Muscle of leg (tissue), 16 donors: ENCODE measurements at places on chromosomes 16 and 17. TPM values are rescaled to one million over a fixed set of nuclear protein-coding genes. Genes with fewer than 3 reads are reported as not detected.

The CES5A gene
- polyA plus RNA-seq: not detected

The NOG gene
- 3.9 TPM for polyA plus RNA-seq

The LLGL2 gene
- polyA plus RNA-seq: 2.9 TPM

The CD300E gene
- 0.13 TPM for polyA plus RNA-seq

The KCNH6 gene
- polyA plus RNA-seq: 0.14 TPM

The HOXB1 gene
- not detected for polyA plus RNA-seq

The NPIPB9 gene
- polyA plus RNA-seq: 1.6 TPM

The KRTAP4-5 gene
- polyA plus RNA-seq: not detected

The NUPR1 gene
- polyA plus RNA-seq: 56.7 TPM

The C16orf89 gene
- 0.49 TPM for polyA plus RNA-seq

The TLCD2 gene
- 8.0 TPM for polyA plus RNA-seq

The NPTX1 gene
- 0.34 TPM for polyA plus RNA-seq

- no peak overlapping the region for H3K27ac ChIP-seq
- peaks cover 62% of the 10 kb centered on the region for H3K36me3 ChIP-seq
- H3K4me1 ChIP-seq: peaks cover 19% of the 10 kb centered on the region
- DNase-seq: no peak
- no peaks in the 10 kb centered on the region for H3K27me3 ChIP-seq
- H3K4me3 ChIP-seq: no peak overlapping the region
Observed at GRCh38 chr17:8141045-8141444, 11.2 kb downstream of the PER1 start.

DNA sequence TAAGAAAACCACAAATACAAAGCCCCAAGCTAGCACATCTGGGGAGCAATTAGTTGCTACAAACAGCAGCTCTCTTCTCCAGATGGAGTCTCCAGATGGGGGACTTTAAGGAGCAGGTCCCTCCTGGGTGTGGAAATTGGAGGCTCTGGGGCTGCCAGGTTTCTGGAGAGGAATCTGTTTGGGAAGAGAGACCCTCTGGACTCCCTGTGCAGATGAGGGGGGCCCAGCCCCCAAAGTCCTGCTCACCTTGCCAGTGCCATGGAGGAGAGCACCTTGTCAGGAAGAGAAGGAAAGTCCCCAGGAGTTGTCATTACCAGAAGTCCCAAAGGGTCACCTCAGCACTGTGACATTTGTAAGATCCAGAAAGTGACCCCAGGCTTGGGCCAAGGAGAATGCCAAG is 14.8 kb downstream of the TEKT5 start:
- H3K4me1 ChIP-seq: peaks cover 7% of the 10 kb centered on the region
- peaks cover 6% of the 10 kb centered on the region for H3K27me3 ChIP-seq
- no peaks in the 10 kb centered on the region for H3K36me3 ChIP-seq
- H3K27ac ChIP-seq: no peak overlapping the region
- H3K4me3 ChIP-seq: no peak overlapping the region

- no peak for DNase-seq
- no peak overlapping the region for H3K27ac ChIP-seq
- peaks cover 13% of the 10 kb centered on the region for H3K36me3 ChIP-seq
- H3K4me1 ChIP-seq: peaks cover 5% of the 10 kb centered on the region
Observed at GRCh38 chr17:45577571-45578279, 87.2 kb upstream of the PLEKHM1 start.

GRCh38 chr17:79597040-79597439 is 13.8 kb downstream of the RBFOX3 start:
- no peaks in the 10 kb centered on the region for H3K36me3 ChIP-seq
- no peak for DNase-seq
- H3K27me3 ChIP-seq: peaks cover 80% of the 10 kb centered on the region

DNA sequence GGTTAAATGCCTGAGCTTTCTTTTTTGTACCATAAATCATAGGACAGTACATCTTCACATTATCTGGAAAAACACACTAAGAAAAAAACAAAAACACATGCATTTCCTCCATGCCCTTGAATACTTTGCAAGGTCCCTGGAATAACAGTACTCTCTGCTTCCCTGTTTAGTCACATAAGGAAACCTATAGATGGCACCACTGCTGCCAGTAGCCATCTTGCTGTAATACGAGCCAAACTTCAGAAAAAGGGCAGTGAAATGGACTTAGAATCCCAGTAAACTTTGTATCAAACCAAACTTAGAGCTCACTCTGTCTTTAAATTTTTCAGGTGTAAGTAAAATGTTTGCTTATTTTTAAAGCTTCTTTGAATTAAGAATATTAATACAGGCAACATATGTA is 435.5 kb downstream of the KCNJ2 start:
- H3K4me3 ChIP-seq: no peak overlapping the region
- no peaks in the 10 kb centered on the region for H3K4me1 ChIP-seq
- no peak for DNase-seq
- H3K27me3 ChIP-seq: no peaks in the 10 kb centered on the region
- no peak overlapping the region for H3K27ac ChIP-seq

- H3K4me1 ChIP-seq: no peaks in the 10 kb centered on the region
- H3K36me3 ChIP-seq: no peaks in the 10 kb centered on the region
- H3K4me3 ChIP-seq: no peak overlapping the region
- no peak for DNase-seq
- no peaks in the 10 kb centered on the region for H3K27me3 ChIP-seq
- no peak overlapping the region for H3K27ac ChIP-seq
Observed at GRCh38 chr17:79761894-79762589, 15.9 kb upstream of the CBX2 start.

DNA sequence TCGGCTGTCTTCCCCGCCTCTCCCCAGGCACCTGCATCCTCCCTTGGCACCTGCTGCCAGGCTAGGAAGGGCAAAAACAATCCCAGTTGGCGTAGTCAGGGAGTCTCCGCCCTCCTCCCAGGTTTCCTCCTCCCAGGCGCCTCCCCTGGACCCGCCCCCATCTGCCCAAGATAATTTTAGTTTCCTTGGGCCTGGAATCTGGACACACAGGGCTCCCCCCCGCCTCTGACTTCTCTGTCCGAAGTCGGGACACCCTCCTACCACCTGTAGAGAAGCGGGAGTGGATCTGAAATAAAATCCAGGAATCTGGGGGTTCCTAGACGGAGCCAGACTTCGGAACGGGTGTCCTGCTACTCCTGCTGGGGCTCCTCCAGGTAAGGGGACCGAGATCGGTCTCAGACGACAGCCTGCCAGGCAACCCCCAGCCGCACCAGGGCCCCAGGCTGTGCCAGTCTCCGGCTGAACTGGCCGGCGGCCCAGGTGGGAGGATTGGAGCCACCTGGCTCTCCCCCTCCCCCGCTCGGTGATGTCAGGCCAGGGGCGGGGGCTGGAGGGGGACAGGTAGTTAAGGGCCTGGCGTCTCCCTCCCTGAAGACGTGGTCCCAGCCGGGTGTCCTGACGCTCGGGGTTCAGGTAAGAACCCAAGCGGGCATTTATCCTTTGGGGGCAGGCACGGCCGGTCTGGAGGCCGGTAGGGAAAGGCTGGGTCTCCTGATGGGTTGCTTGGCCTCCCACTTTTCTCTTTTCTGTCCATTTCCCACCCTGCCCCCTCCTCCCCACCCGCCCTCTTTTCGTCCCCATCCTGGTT is at the start of gene GRB7:
TSS of gene GRB7 (plus strand) at position 179 of the 808 bp plus-strand sequence. CDS start 4,364 bp downstream, outside the sequence.
- no peak within 1 kb of the TSS for H3K4me3 ChIP-seq
- H3K36me3 ChIP-seq: no peaks in the 10 kb centered on the region
- H3K27ac ChIP-seq: no peak within 1 kb of the TSS
- H3K27me3 ChIP-seq: peaks cover 79% of the 10 kb centered on the region
- no peak for DNase-seq

- peak; percentile 57 for DNase-seq
- no peaks in the 10 kb centered on the region for H3K27me3 ChIP-seq
- H3K36me3 ChIP-seq: no peaks in the 10 kb centered on the region
- no peak overlapping the region for H3K4me3 ChIP-seq
- H3K27ac ChIP-seq: peak overlapping the region; percentile 56
Observed at GRCh38 chr17:50238601-50239280, 35.5 kb upstream of the TMEM92 start.

DNA sequence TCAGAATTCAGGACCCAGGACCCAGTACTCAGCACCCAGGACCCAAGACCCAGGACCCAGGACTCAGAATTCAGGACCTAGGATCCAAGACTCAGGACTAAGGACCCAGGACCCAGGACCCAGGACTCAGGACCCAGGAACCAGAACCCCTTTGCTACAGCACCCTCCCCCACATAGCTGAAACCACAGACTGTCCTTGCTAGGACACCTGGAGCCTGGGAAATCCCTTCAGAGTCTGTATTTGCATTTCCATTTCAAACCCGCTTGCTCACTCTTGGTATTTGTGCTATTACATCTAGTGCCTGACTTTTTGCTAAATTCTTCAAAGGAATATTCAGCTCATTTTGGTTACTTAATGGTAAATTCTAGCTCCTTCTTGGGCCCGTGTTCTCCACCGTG is 275.8 kb upstream of the MAF start:
- H3K27ac ChIP-seq: no peak overlapping the region
- H3K27me3 ChIP-seq: no peaks in the 10 kb centered on the region
- peaks cover 5% of the 10 kb centered on the region for H3K4me1 ChIP-seq
- no peak for DNase-seq

DNA sequence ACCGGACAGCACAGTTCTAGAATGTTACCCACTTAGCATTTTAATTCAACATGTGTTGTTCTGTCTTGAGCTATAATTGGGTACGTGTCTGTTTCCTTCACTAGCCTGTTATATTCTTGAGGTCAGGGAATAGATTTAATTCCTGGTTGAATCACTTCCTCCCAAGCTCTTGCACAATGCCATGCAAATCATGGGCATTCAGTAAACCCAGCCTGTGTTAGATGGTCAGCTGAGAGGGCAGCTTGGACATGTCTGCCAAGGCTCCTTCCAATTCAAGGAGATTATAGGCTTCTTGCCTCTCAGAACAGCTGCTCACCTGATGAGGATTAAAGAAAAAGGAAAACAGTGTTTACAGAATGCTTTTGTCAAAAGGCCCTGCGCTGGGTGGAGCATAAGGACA is 12.6 kb downstream of the C1QTNF1 start:
- no peak for DNase-seq
- peaks cover 22% of the 10 kb centered on the region for H3K4me1 ChIP-seq
- no peak overlapping the region for H3K4me3 ChIP-seq
- no peak overlapping the region for H3K27ac ChIP-seq
- peaks cover 17% of the 10 kb centered on the region for H3K27me3 ChIP-seq

- no peak overlapping the region for H3K27ac ChIP-seq
- no peaks in the 10 kb centered on the region for H3K27me3 ChIP-seq
- H3K4me3 ChIP-seq: no peak overlapping the region
- no peak for DNase-seq
- H3K36me3 ChIP-seq: no peaks in the 10 kb centered on the region
Observed at GRCh38 chr17:1758807-1759206, 3.1 kb upstream of the SERPINF1 start.

DNA sequence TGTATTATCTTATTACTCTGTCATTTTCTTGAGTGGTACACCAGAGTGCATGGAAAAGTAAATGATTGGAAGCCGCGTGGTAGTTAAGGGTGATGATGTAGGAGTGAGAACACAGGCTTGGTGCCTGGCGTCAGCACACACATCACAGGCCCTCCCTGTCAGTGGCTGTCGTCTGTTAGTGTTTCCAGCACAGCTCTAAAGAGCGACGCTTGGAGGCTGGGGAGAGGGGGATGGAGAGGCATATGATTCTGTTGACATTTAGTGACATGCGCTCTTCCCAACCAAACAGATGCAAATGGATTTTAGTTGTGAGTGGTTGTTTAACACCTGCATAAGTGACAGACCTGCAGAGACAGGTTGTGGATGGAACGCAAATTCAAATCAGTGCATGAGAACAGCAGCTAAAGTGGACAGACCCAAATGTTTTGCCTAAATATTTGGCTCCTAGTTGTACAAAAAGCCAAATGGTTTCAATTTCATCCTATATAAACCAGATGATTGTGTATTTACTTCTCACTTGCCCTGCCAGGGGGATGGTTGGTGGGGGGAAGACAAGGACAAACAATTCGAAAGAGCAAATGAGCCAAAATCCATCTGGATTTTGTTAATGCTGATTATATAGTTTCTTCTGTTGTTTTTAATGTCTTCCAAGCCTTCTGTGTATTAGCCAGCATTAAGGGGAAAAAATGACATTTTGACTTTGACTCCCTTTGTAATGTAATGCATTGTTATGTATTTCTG is 222.3 kb downstream of the WWOX start:
- H3K27ac ChIP-seq: no peak overlapping the region
- no peak overlapping the region for H3K4me3 ChIP-seq
- DNase-seq: no peak
- no peaks in the 10 kb centered on the region for H3K4me1 ChIP-seq

DNA sequence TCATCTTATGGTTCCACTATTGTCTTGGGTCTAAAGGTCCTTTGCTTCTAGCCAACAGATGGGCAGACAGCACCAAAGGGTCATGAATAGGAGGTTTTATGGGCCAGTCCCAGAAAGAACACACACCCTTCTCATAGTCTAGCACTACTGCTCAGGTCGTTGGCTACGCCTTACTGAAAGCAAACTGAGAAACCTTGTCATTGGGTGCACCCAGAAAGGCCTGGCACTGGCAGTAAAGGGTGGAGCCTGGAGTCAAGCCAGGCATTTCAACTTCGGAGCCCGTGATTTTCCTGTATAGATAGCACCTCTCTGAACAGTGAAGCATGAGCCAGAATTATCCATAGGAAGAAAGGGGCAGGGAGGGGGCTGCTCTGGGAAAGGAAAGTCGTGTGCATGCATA is 74.9 kb downstream of the VAT1L start:
- no peak overlapping the region for H3K27ac ChIP-seq
- no peaks in the 10 kb centered on the region for H3K4me1 ChIP-seq
- no peaks in the 10 kb centered on the region for H3K36me3 ChIP-seq
- no peak overlapping the region for H3K4me3 ChIP-seq
- H3K27me3 ChIP-seq: no peaks in the 10 kb centered on the region

- H3K27me3 ChIP-seq: no peaks in the 10 kb centered on the region
- peaks cover under 1% of the 10 kb centered on the region for H3K36me3 ChIP-seq
- H3K27ac ChIP-seq: no peak overlapping the region
- no peak overlapping the region for H3K4me3 ChIP-seq
- no peaks in the 10 kb centered on the region for H3K4me1 ChIP-seq
Observed at GRCh38 chr16:58265480-58266052, 29.3 kb downstream of the PRSS54 start.

- no peak overlapping the region for H3K4me3 ChIP-seq
- H3K36me3 ChIP-seq: no peaks in the 10 kb centered on the region
- H3K4me1 ChIP-seq: peaks cover 2% of the 10 kb centered on the region
- DNase-seq: peak; percentile 18
- H3K27me3 ChIP-seq: no peaks in the 10 kb centered on the region
- no peak overlapping the region for H3K27ac ChIP-seq
Observed at GRCh38 chr17:7111784-7112509, 2.7 kb downstream of the ASGR2 start.
